ENCODE measurements at places on chromosomes 6 and 20.

- no peak for DNase-seq
Observed at GRCh38 chr20:21614980-21615379, 90.5 kb upstream of the PAX1 start.

GRCh38 chr6:134623401-134623800 lies 305.5 kb upstream of the SGK1 start:
- no peak for DNase-seq

DNA sequence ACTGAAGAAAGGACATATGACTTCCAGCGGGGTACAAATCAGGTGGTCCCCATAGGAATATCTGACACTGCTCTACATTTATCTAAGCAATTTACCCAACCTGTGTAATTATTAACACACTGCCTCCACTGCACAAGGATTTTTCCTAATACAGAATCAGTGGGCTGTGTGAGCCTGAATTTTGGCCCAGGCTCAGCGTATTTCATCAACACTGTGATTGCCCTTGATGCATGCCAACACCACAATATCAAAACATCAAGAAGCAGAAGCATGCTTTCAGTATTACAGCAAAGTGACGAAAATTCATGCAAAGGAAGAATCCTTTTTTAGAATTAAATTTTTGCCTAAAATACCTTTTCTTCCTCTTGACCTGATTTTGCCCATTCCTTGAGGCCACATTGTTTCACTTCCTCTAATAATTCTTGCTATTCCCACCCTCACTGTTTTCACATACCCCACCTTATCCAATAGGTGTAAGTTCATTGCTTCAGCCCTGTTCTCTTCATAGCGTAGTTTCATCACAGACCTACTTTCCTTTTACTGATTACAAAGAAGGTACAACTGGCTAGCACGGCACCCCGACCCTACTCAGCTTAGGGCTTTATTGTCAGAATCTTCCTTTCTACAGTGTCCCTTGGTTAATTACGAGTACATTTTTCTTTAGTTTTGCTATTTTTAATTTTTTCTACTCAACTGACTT lies 83.7 kb upstream of the PTCHD4 start:
- no peak for DNase-seq

- DNase-seq = no peak
Observed at GRCh38 chr20:3237958-3238615, 903 bp downstream of the SLC4A11 start.
